ENCODE measurements at places on chromosomes 13 and 19. TPM values are rescaled to one million over a fixed set of nuclear protein-coding genes. Genes with fewer than 3 reads are reported as not detected.

The SERP2 gene
- total RNA-seq = 3.4 TPM

DNA sequence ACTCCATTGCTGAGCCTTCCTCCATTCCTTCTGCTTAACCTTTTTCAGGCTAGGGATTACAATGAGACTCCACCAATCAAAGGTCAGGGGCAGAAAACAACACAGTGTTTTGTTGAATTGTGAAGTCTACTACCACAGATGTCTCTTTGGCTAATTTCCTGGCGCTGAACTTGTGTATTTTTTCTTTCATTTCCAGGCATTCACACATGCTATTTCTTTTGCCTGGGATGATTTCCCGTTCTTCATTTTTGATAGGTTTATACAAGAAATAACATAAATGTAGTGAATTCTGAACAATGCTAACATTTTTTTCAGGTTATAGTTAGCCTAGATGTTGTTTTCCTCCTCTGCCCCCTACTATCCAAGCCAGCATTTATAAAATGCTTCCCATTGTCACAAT, 64.3 kb downstream of the OLFM4 start:
- no peak for DNase-seq

DNA sequence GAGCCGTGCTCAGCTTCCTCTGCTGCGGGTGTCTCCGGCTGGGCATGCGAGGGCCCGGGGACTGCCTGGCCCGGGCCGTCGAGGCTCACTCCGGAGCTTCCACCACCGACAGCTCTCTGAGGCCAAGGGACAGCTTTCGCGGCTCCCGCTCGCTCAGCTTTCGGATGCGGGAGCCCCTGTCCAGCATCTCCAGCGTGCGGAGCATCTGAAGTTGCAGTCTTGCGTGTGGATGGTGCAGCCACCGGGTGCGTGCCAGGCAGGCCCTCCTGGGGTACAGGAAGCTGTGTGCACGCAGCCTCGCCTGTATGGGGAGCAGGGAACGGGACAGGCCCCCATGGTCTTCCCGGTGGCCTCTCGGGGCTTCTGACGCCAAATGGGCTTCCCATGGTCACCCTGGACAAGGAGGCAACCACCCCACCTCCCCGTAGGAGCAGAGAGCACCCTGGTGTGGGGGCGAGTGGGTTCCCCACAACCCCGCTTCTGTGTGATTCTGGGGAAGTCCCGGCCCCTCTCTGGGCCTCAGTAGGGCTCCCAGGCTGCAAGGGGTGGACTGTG, 1.2 kb downstream of the S1PR4 start:
- no peak for DNase-seq

DNA sequence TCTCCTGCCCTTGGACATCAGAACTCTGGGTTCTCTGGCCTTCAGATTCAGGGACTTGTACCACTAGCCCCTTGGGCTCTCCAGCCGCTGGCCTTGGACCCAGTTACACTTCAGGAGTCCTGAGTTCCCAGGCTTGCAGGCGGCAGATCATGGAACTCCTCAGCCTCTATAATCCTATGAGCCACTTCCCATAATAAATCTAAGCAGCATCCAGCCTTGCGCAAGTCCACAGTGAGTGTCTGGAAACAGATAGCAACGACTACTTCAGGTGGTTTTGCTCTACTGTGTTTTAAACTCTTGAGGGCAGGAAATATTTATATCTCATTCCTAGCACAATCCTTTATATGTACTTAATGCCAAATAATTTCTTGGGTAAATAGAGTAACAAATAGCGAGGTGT, 92.3 kb downstream of the COL4A1 start:
- no peak for DNase-seq

The ZNF575 gene
- 2.0 TPM for total RNA-seq

The KLK11 gene
- total RNA-seq = not detected

DNA sequence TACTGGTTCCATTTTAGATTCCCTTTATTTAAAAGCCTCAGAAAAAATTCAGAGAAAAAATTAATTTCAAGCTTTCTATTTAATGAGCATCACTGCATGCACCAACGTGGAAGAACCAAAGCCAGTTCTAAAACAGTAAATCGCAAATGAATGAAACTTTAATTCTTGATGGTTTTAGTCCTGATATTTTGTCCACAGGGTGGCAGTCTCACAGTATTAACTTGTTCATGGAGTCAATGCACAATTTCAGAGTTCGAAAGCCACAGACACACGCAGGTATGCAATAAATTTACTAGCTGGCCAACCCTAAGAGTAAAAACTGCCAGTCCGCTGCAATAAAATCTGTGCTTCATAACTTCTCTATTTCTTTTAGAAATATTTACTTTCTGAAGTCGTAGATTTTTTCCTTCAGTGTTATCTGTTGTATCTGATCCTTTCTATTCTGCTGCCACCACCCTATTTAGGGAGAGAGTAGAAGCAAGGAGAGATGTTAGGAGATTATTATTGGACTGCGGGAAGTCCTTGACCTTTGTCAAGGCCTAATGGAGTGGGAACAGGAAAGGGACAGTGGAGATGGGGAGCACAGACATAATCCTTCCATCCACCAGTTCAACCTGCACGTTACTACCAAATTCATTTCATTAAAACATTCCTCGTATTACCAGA, 7.0 kb upstream of the WBP4 start:
- DNase-seq = peak; percentile 77

DNA sequence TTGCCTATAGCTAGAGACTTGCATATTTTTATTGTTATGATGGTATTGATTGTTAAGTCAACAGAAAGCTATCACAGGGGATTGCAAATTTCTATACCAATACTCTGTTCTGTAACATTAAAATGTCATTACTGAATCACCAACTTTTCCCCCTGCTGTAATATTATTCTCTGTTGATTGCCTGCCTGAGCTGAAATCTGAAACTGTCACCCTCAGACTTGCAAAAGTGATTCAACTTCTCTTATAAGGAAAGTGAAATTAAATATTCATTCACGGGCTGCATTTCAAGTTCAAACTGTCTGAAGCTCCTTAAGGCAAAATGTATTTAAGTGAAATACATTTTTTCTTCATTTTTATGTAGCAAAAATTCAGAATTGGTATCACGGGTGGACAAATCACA, 723.2 kb downstream of the PCDH9 start:
- DNase-seq = no peak

The GDF15 gene
- 37.5 TPM for total RNA-seq

The DPY19L3 gene
- total RNA-seq = 28.4 TPM

- no peak for DNase-seq
Observed at GRCh38 chr13:45879666-45880065, 28.1 kb upstream of the SIAH3 start.

GRCh38 chr19:16856091-16856490, 26.9 kb downstream of the SIN3B start:
- DNase-seq = no peak

DNA sequence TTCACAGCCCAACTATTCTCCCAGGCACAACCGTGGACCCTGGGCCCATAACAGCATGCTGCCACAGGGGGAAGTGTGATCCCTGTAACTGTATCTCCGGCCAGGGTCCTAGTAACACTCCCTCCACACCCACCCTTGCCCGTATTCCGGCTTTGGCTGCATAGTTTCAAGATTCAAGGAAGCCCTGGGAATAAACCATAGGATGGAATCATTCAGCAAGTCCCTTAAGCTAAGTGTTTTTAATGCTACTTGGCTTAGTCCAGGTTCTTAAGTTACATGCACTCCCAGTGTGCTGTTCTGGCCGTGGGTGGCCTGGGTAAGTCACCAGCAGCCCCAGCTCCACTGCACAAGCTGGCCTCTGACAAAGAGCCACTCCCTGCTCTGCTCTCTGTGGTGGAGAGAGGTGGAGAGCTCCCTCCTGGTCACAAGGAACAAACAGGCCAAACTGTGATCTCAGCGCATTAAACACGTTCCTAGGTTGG, 532.4 kb upstream of the SGCG start:
- DNase-seq = no peak

GRCh38 chr19:18057557-18057956, 29.2 kb downstream of the IL12RB1 start:
- DNase-seq = no peak

DNA sequence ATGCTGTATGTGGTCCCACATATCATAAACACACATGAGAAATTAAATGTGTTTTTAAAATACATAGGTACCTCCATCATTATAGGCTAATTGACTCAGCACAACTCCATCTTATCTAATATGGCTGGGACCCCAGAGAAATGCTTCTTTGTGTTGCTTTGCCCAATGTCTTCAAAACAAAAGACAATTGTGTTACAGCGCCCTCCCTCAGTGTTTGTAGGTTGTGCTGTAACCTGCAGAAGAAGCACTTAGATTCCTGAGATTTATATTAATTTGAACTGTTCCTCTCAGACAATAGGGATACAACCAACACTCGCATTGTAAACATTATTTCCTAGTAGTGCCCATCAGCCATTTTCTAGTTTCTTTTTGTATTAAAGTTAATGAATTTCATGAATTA, 303.4 kb downstream of the MZT1 start:
- DNase-seq = no peak

The FBXO27 gene
- 1.0 TPM for total RNA-seq

GRCh38 chr13:90532861-90533492, 814.5 kb upstream of the MIR17HG start:
- no peak for DNase-seq

DNA sequence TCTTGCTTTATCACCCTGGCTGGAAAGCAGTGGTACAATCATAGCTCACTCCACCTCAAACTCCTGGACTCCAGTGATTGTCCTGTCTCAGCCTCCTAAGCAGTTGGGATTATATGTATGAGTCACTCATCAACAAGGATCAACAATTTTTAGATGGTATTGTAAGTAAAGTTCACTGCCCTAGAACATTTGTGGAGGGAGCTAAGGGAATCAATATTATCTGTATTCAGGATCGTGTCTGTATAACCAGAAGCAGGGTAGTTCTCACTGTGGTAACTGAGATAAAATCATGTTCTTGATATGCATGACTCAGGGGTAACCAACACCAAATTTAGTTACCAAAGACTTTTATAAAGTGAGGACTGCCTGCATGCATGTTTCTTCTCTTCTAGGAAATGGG, 27.0 kb downstream of the ZMYM5 start:
- DNase-seq = peak; percentile 17

The MEIOSIN gene
- total RNA-seq = not detected

The OR1I1 gene
- not detected for total RNA-seq

The CLEC17A gene
- total RNA-seq = not detected

The ZNF709 gene
- total RNA-seq = 0.48 TPM

DNA sequence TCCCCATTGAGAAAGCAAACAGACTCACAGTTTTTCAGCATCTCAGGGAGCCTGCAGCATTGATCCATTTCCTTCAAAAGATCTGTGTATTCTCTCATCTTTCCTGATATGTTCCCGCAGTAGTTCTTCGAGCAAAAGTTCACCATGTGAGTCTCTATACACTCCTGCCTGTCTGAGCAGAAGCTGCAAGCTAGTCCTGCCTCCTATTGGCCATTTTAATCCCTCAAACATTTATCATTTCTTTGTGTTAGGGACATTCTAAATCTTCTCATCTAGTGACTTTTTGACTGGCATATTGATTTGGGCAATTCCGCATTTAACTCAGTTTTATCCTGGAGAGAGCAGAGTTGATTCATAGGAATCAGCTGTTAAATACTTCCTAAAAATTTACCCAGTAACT, 660.4 kb upstream of the KLF12 start:
- no peak for DNase-seq

The CEACAM7 gene
- total RNA-seq = not detected

GRCh38 chr13:41854758-41855157, 106.2 kb downstream of the VWA8 start:
- no peak for DNase-seq

- DNase-seq = peak; percentile 17
Observed at GRCh38 chr19:53432088-53432661, 391 bp downstream of the ZNF761 start.

GRCh38 chr19:41987141-41987860, 6.7 kb downstream of the ATP1A3 start:
- DNase-seq = no peak

- no peak for DNase-seq
Observed at GRCh38 chr13:71303144-71303543, 563.9 kb downstream of the DACH1 start.

- peak; percentile 13 for DNase-seq
Observed at GRCh38 chr13:52399708-52400107, 6.3 kb downstream of the THSD1 start.

The DCLK1 gene
- total RNA-seq = not detected

- DNase-seq = no peak
Observed at GRCh38 chr19:3897936-3898335, 17.5 kb downstream of the ATCAY start.

DNA sequence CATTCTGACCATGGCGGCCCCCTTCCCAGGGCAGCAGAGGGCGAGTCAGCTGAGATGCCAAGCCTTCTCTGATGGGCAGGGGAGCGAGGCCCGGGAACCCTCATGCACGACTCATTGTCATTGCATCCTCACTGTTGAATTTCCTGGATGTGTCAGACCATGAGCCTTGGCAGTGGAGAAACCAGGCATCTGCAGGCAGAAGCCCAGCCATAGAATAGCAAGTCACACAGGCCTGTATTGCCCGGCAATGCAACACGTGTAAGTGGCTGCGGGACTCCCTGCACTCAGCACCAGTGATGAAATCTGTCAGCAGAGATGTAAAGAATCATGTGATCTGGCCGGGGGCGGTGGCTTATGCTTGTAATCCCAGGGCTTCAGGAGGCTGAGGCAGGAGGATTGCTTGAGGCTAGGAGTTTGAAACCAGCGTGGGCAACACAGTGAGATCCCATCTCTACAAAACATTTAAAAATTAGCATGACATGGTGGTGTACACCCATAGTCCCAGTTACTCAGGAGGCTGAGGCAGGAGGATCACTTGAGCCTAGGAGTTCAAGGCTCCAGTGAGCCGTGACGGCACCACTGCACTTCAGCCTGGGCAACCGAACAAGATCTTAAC, 199.7 kb downstream of the KATNAL1 start:
- DNase-seq = peak; percentile 54

DNA sequence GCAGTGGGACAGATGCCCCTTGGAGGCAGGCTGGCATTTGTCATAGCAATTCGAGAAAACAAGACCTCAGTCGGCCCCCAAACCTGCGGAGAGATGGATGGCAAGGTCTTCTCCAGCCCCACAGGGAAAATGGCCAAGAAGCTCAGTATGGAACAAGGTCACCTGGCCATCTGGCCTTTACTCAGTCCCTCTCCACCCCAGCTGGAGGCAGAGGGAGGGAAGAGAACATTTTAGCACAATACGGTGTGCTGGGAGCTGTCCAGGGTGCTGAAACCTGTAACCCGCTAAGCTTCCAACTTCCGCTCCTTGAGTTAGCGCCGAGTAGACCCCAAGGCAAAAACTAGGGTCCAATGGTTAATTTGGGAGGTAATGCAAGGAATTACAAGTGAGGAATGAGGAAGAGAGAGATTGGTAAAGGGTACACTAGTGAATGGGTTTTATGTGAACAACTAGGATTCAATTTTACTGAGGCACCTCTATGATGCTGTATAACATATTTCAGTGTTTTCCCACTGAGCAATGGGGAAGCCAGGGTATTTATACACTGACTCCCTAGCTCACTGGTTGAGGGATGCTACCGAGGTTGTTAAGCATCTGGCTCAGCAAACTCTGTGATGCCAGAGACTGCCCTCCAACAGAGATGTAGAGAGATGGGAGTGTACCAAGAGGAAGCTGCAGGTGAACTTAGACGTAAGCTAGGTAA, 64.3 kb downstream of the CACNA1A start:
- peak; percentile 15 for DNase-seq

GRCh38 chr13:112246731-112247470, 129.3 kb upstream of the SPACA7 start:
- no peak for DNase-seq

- no peak for DNase-seq
Observed at GRCh38 chr13:82477436-82477835, 1404.8 kb downstream of the SLITRK1 start.

Measured in HFFc6 (cell line).